ENCODE measurements at places on chromosomes 3 and 15.

DNA sequence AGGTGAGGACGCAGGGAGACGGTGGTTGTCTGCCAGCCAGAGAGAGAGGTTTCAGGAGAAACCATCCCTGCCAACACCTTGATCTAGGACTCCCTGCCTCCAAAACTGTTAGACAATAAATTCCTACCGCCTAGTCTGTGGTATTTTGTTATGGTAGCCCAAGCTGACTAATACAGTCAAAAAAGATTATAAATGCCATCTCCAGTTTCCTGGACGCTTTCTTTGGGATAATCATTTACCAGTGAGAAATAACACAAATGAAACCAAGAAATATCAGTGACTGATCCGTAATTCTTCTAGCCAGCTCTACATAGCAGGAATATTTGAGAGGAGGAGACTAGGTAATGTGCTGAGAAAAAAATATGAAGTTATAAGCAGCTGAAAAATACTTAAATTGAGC is 707.8 kb upstream of the LMCD1 start:
- DNase-seq, result no peak

- peak; percentile 1 for DNase-seq
Measured at GRCh38 chr3:79113876-79114275, 653.9 kb downstream of the ROBO1 start.

GRCh38 chr3:11509173-11510000 is 134.3 kb downstream of the VGLL4 start:
- peak; percentile 93 for DNase-seq

DNA sequence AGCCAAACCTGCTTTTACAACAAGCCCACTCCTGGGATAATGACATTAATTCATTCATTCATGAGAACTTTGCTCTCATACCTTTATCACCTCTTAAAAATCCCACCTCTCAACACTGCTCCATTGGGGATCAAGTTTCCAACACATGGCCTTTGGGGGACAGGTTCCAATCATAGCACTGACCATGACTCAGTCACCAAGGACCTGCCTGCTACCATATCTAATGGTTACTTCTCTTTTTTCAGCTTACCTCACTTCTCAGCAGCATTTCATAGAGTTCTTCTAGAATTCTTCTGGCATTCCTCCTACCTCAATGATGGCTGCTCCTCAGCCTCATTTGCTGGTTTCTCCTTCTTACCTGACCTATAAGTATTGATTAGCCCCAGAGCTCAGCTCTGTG is 36.9 kb upstream of the RYK start:
- no peak for DNase-seq

DNA sequence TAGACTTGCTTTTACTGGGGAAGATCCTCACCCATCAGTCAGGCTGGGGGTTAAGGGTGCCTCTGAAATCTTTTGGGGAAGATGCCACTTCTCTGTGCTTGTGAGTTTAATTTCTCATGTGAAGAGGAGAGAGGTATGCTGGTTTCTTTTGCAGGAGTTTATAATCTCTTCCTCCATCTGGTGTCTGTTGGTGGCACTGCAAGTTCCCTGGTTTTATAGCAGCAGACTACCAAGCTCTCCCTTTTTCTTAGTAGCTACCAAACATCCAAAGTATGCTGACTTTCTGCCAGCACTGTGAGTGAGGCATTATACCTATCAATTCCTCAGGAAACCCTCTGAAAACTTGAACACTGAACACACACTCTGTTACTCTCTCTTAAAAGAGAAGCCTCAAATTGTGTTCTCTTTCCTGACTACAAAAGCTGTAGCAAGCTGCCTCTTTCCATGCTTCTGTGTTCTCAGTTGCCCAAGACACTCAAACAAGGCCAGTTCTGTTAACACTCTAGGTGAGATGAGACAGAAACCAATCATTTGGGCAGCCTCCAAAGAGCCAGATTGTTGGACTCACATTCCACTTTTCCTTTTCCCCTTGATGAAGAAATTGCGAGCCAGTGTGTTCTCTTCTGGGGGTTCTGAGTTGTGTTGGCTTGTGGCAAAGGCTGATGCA is 299.5 kb downstream of the GAP43 start:
- no peak for DNase-seq

- DNase-seq, result no peak
Measured at GRCh38 chr15:84834969-84835368, 17.8 kb downstream of the ALPK3 start.

GRCh38 chr3:171184372-171184771 is 157.9 kb upstream of the SLC2A2 start:
- no peak for DNase-seq

All from umbilical cord (tissue), 2 donors.